ENCODE measurements at places on chromosomes 11 and 22.

- DNase-seq, result no peak
Measured at GRCh38 chr11:75068993-75069392, 27.7 kb downstream of the OR2AT4 start.

GRCh38 chr11:124769806-124770774 is 8.0 kb upstream of the ESAM start:
- peak; percentile 16 for DNase-seq

GRCh38 chr11:17950644-17951043 is 62.2 kb downstream of the SERGEF start:
- DNase-seq, result no peak

DNA sequence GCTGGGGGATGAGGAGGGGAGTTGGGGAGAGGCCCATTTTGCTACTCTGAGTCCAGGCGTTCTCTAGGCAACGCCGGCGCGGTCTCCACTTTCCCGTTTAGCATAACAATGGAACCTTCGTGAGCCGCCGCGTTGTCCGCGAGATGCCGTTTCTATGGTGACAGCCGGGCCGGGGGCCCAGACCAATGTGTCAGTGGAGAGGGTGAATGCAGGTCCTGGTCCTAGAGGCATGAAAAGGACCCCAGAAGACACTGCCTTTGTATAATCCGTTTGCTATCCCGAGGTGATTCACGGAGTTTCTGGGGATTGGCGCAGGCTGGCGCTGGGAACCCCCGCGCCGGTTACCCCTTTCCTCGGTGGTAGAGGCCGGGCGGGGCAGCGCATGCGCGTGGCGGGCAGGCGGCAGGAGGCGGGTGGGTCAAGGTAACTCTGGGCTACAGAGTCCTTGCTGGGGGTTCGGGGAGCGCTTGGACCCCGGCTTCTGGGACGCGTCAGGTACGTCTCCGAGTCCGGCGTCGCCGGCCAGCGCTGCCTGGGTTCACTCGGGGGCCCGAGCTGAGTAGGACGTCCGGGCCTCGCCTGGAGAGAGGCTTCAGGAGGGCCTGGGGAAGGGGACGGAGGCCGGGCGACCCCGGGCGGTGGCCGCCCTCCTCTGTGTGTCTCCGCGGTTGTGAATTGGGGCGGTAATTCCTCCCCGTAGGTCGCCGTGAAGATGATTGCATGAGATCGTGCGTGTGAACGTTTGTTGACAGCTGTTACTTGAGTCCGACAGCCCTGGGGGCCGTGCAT is at the start of the genes CBY1 and FAM227A:
TSS of gene CBY1 (plus strand) at position 383 of the 789 bp plus-strand sequence. CDS start 11,417 bp downstream, outside the sequence.
TSS of gene FAM227A (minus strand) at position 137 of the 789 bp plus-strand sequence. CDS start 6,224 bp downstream, outside the sequence.
- peak; percentile 99 for DNase-seq

- DNase-seq, result no peak
Measured at GRCh38 chr11:60377401-60378136, 763 bp upstream of the MS4A7 start.

DNA sequence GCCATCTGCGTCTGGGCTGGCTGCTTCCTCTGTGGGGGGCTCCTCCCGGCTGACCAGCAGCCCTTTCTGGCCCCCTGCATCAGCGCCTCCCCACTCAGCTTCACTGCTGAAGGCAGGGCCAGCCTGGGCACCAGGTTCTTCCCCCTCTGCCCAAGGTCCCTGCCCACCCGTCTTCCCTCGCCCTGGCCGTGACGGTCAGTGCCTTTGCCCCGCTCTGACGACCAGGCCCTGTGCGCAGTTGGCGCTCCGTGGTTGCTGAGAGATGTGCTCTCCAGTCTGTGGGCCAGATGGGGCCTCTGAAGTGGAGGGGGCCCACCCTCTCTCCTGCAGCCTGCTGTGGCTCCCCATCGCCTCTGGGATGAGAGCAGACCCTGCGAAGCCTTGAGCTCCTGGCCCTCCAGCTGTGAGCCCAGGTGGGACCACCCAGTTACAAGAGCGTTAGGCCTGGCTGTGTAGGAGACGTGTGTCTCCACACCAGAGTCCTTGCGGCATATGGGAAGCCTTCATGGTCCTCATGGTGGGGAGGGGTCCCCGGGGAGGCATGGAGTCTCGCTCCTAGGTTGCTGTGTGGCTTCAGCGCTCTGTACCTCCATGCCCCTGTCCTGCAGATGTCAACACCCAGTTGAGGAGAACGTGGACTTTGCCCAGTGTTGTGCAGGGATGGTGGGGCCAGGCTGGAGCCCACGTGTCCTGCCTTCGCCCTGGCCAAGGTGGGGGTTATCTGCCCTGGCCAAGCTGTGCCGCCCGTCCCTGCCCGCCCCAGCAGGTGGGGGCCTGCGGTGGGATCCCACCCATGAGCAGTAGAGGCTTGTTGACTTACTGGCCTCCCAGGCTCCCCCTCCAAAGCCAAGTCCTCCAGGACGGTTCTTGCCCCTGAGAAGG is 14.2 kb downstream of the LRP5 start:
- DNase-seq, result no peak

GRCh38 chr11:10293423-10294289 is at the start of gene SBF2:
Gene SBF2 (minus strand): TSS chr11:10294219. CDS start chr11:10294069, 150 bp downstream.
- peak; percentile 92 for DNase-seq

GRCh38 chr11:14554959-14555358 is 34.8 kb upstream of the PSMA1 start:
- DNase-seq, result no peak

GRCh38 chr11:72038491-72038890 is 39.8 kb downstream of the IL18BP start:
- peak; percentile 71 for DNase-seq

- no peak for DNase-seq
Measured at GRCh38 chr11:221998-222789, 13.9 kb downstream of the SIRT3 start.

GRCh38 chr11:69105461-69106030 is 50.2 kb upstream of the SMIM38 start:
- no peak for DNase-seq

- no peak for DNase-seq
Measured at GRCh38 chr22:19916941-19917340, 24.6 kb upstream of the COMT start.

DNA sequence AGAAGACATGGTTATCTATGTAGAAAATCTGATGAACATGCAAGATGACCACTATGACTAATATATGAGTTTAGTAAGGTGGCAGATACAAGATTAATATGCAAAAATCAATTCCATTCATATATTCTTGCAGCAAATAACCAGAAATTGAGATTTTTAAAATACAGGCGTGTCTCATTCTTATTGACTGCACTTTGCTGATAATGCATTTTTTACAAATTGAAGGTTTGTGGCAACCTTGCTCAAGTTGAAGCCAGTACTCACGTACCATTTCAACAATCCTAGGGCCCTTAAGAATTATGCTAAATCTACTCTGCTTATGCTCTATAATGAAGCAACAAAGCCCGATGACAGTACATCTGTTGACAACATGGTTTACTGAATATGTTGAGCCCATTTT is 104.6 kb downstream of the KCNQ1OT1 start:
- no peak for DNase-seq

DNA sequence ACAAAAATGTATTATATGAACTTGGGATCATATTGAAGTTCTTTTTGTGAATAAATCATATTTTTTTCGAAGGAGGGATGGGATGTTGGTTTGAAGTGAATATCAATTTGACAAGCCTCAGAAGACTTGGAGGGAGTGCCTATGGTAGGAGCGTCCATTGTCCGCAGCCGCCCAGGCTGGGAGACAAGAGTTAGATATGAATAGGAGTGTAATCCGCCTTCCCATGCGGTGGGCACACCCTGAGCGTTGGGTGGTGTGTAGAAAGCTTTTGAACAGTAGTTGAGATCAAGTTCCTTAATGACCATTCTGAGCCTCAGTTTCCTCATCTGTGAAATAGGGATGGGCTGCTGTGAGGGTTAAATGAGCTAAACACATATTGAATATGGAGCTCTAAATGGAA is 7.0 kb downstream of the CD82 start:
- no peak for DNase-seq

GRCh38 chr11:117143390-117143789 is 697 bp upstream of the PAFAH1B2 start:
- peak; percentile 55 for DNase-seq

- DNase-seq, result peak; percentile 88
Measured at GRCh38 chr11:117384045-117384444, 56.4 kb downstream of the CEP164 start.

GRCh38 chr11:67498544-67498972 is 6.6 kb downstream of the PITPNM1 start:
- no peak for DNase-seq

GRCh38 chr11:95156916-95157541 is 67.4 kb downstream of the ENDOD1 start:
- DNase-seq, result no peak

- DNase-seq, result peak; percentile 79
Measured at GRCh38 chr11:67372993-67373647, at the start of gene CLCF1. Gene CLCF1 (minus strand): TSS chr11:67373598. CDS start chr11:67373539, 59 bp downstream.

- DNase-seq, result no peak
Measured at GRCh38 chr11:1005928-1006327, 30.6 kb downstream of the MUC6 start.

GRCh38 chr11:34214961-34215805 is 109.8 kb downstream of the NAT10 start:
- no peak for DNase-seq

GRCh38 chr11:68818181-68818580 is 23.5 kb downstream of the CPT1A start:
- no peak for DNase-seq

DNA sequence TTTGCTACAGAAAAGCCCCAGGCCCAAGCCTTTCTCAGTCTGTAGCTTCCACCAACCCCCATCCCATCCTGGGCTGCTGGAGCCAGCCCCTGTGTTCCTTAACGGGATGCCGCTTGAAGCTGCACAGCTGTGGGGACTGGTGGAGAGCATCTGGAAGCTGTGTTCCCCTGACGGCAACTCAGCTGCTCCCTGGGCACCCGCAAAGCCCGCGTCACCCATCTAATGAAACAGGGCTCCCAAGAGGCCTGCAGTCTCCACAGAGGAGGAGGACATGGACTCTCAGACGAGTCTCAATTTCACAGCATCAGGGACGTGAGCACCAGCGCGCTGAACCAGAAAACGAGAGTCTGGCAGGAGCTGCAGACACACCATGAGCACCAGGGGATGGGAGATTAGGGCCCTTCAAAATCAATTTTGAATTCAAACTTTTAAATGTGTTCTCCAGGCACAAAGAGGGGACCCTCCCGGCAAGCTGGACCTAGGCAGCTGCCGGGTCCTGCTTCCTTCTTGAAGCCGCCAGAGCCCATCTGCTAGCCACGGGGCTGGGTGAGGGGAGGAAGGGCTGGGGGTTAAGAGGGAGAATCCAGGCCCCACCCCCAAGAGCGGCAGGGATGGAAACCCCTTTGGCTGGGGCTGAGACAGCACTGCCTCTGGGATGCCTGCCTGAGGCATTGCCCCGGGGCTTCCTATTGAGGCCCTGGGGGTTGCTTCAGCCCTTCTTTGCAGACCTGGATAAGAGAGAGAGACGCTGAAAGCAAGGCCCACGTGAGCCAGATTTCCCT is 21.0 kb downstream of the LMO1 start:
- DNase-seq, result no peak

GRCh38 chr11:106813806-106814205 is 204.5 kb downstream of the GUCY1A2 start:
- no peak for DNase-seq

- DNase-seq, result no peak
Measured at GRCh38 chr11:71267807-71268421, 15.5 kb upstream of the SHANK2 start.

GRCh38 chr22:30880181-30880601 is 88.4 kb downstream of the MORC2 start:
- no peak for DNase-seq

DNA sequence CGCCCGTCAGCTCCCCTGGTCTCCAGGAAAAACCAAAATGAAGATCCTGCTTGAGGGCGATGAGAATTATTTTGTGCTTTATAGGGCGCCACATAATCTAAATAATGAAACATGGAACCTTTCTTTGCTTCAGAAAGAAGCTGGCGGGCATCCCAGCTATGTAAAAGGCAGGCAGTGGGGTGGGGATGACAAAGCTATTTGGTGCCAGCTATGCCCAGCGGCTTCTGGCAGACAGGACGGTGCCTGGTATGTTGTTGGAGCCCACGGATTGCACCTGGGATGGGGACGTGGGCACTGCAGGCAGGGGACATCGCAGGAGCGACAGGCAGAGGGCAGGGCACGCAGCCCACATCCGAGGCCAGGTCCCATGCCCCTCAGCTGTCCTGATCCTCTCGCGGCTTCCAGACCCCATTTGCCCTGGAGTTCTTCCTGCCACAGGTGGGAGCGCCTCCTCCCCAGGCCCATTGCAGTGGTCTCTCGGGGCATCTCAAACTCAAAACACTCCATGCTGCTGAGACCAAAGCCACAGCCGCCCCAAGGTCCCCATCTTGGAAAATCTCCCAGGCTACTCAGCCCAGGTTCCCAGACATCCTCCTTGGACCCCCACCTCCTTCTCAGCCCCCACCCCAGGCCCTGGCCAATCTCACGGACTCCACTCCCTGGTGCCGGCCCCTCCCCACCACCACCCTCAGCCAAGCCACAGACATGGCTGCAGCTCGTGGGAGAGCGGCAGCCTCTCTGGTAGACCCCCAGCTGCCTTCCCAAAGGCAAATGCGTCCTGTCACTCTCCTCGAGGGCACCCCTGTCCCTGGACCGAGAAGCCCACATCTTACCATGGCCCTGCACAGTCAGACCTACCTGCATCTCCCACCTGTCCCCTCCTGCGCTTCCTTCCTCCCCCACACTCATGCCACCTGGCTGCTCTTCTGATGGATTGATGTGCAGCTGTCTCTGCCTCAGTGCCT is 45.7 kb downstream of the SHISAL1 start:
- DNase-seq, result no peak

- peak; percentile 56 for DNase-seq
Measured at GRCh38 chr11:69443968-69444364, 37.5 kb upstream of the LINC01488 start.

DNA sequence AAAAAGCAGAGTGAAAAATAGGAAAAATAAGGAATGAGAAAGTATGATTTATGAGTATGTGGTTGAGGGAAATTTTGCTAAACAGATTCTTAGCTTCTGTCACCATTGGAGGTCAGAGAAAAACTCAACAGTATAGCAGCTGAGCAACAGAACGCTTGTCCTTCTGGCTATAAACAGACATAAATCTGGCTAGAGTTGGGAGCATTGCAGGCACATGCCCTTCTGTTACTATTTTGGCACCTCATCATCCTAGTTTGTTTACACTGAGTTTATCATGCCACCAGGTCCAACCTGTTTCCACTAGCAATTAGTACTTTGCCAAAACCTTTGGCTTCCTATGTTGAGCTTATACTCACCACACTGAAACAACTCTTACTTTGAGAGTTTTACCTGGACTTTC is 6.9 kb downstream of the UBE4A start:
- no peak for DNase-seq

DNA sequence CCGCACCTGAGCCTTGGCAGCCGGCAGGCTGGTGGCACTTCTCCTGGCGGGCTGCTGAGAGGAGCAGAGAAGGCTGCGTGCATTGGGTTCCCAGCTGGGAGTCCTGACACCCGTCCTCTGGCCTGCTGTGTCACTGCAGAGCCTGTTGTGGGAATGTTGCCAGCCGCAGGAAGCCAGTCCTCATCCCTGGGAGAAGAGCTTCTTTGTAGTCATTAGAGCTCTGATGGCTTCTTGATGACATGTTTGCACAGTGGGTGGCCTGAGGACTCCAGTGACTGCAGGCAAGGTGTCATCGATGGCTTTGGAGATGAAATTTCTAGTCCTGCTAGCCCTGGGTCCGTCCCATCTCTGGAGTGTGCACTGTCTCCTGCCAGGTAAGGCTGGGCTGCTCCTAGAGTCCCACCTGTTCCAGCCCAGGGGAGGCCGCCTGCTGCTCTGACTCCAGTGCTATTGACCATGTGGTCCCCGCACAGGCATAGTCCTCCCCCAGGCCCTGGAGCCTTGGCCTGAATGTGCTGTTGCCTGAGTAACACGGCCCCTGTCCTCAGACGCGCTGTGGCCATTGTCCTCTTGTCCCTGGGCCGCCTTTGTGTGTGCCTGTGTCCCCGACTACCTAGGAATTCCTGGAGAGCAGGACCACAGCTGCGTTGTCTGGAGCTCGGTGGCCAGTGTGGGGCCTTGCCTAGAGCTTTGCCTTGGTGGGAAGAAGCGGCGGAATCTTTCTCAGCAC is 129.2 kb downstream of the CACNA1I start:
- no peak for DNase-seq

Measured in hepatic stellate cell (primary cell).